A673 (cell line): ENCODE measurements at places on chromosomes 4 and X.
A peak's percentile ranks its signal among the peaks of the same experiment; 100 is the strongest.

DNA sequence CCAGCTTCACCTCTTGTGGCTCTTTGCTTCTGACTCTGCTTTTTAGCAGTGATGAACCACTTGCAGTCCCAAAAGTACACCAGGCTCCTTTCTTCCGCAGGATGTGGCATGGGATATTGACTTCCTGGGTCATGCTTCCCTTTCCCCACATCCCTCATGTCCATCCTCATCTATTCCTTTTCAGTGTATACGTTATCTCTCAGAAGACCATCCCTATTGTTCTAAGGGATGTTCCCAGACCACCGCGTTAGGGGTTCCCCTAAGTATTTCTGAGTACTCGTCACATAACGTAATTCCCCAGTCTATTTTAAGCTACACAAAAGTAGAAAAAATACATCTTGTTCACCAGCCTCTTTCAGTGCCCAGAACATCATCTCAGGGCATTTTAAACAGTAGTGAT lies 71.1 kb upstream of the NLGN4X start:
- no peaks in the 10 kb centered on the region for H3K27me3 ChIP-seq
- H3K27ac ChIP-seq: no peak overlapping the region
- no peaks in the 10 kb centered on the region for H3K4me1 ChIP-seq

DNA sequence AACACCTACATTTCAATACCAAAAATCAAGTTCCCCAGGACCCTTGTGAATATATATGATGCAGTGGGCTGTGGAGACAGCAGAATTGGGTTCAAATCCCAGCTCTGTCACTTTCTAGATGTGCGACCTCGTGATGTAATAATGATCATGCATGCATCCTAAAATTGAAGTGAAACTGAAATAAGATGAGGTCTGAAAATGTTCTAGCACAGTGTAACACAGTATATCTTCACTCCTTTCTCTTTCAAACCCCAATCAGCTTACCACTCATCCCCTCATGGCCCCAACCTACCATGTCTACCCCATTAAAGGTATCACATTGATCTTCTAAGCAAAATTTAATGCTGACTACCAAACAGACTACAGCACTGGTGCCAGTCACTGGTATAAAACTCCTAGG lies 69.9 kb upstream of the BRS3 start:
- H3K27ac ChIP-seq: no peak overlapping the region
- H3K4me3 ChIP-seq: no peak overlapping the region
- no peaks in the 10 kb centered on the region for H3K4me1 ChIP-seq
- H3K36me3 ChIP-seq: no peaks in the 10 kb centered on the region
- no peak for DNase-seq
- H3K27me3 ChIP-seq: no peaks in the 10 kb centered on the region

DNA sequence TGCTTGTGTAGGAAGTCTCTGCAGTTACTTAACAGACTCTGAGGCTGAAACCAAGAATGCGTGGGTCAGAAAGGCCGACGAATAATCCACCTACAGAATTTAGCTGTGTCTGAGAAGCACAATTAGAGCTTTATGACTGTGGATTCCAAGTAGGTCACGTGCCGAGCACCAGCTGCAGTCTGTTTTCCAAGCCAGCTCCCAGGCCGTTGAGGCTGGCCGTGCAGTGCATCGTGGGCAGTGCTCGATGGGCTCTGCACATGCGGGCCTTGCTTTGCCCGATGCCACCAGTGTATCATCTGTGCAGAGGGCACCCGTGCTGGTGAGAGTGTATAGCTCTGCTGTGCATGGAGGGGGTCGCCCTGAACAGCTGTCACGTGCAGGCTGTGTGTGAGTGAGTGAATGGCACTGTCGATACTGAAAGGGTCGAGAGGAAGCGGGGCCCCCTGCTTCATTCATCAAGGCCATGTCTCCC lies 67.5 kb upstream of the CLDN34 start:
- H3K27ac ChIP-seq: no peak overlapping the region
- no peaks in the 10 kb centered on the region for H3K36me3 ChIP-seq
- H3K27me3 ChIP-seq: no peaks in the 10 kb centered on the region
- H3K4me1 ChIP-seq: no peaks in the 10 kb centered on the region

GRCh38 chr4:54678826-54679225 lies 21.1 kb downstream of the KIT start:
- H3K27ac ChIP-seq: peak overlapping the region; percentile 90
- no peak overlapping the region for H3K4me3 ChIP-seq
- peaks cover 63% of the 10 kb centered on the region for H3K4me1 ChIP-seq

DNA sequence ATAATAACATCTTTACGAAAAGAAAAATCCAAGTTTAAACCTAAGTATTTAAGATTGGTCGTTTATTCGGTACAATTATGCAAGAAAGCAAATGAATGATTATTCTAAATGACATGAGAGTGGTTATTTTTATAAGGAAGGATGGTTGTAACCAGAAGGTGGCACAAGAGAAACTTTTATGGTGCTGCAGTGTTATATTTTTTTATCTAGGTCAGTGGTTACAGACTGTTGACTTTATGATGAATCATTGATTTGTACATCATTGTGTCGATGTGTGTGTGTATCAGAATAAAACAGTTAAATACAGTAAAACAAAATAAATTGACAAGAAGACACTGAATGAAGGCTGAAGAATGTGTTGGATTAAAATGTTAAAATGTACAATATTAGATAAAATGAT lies 9.8 kb downstream of the DCAF8L2 start:
- peaks cover 37% of the 10 kb centered on the region for H3K27me3 ChIP-seq
- H3K36me3 ChIP-seq: no peaks in the 10 kb centered on the region
- H3K27ac ChIP-seq: no peak overlapping the region
- H3K4me3 ChIP-seq: no peak overlapping the region
- DNase-seq: no peak
- no peaks in the 10 kb centered on the region for H3K4me1 ChIP-seq

DNA sequence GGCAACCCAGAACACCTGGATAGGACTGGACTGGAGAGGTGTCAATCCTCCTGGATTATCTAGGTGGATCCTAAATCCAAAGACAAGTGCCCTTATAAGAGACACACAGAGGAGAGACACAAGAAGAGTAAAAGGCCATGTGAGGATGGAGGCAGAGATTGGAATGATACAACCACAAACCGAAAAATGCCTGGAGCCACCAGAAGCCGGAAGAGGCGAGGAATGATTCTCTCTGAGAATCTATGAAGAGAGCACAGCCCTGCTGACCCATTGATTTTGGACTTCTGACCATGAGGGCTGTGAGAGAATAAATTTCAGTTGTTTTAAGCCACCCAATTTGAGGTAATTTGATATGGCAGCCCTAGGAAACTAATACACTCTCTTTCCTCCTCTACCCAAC lies 20.1 kb downstream of the GPC3 start:
- no peak overlapping the region for H3K4me3 ChIP-seq
- H3K4me1 ChIP-seq: no peaks in the 10 kb centered on the region
- no peak for DNase-seq
- H3K27me3 ChIP-seq: peaks cover 7% of the 10 kb centered on the region
- H3K27ac ChIP-seq: no peak overlapping the region

DNA sequence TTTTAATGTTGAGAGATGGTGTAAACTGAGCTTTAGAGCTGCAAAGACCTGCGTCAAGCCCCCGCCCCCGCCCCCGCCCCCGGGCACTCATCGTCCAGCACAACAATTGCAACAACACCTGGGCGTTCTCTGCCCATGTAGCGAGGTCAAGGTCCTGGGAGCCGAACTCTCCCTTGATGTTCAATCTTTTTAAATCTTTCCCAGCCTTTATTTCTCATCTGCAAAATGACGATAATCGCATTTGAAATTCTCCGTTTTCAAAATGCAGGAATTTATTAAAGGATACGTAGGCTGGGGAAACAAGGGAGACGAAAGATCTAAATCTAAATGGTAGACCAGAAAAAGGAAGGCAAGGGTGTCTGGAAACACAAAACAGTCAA lies 648 bp upstream of the MSMO1 start:
- no peaks in the 10 kb centered on the region for H3K27me3 ChIP-seq
- no peak for DNase-seq
- H3K4me3 ChIP-seq: peak overlapping the region; percentile 71
- peaks cover 12% of the 10 kb centered on the region for H3K4me1 ChIP-seq
- H3K27ac ChIP-seq: peak overlapping the region; percentile 68
- H3K36me3 ChIP-seq: peaks cover 19% of the 10 kb centered on the region

- no peaks in the 10 kb centered on the region for H3K36me3 ChIP-seq
- DNase-seq: peak; percentile 27
- H3K27me3 ChIP-seq: no peaks in the 10 kb centered on the region
- no peaks in the 10 kb centered on the region for H3K4me1 ChIP-seq
- H3K27ac ChIP-seq: no peak overlapping the region
- no peak overlapping the region for H3K4me3 ChIP-seq
Observed at GRCh38 chr4:154928640-154929257, 147.7 kb downstream of the RBM46 start.

- no peaks in the 10 kb centered on the region for H3K36me3 ChIP-seq
- peaks cover 8% of the 10 kb centered on the region for H3K27me3 ChIP-seq
- H3K4me3 ChIP-seq: no peak overlapping the region
- H3K27ac ChIP-seq: no peak overlapping the region
- no peak for DNase-seq
- no peaks in the 10 kb centered on the region for H3K4me1 ChIP-seq
Observed at GRCh38 chr4:1799387-1800375, 6.6 kb downstream of the FGFR3 start.

DNA sequence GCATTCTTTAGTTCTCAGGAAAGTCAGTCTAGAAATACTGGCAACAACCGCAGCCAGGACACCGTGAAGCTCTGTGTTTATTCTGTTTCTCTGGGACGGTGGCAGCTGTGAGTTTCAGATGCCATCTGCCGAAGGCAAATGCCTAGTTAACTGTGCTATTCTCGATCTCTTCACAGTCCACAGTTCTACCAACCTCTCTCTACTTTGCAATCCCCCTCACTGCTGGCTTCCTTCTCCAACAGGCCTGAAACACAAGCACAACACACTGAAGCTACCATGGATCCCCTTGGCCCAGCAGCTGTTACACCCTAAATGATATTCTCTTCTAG lies 118.8 kb downstream of the ZNF827 start:
- no peak overlapping the region for H3K27ac ChIP-seq
- no peak overlapping the region for H3K4me3 ChIP-seq
- DNase-seq: no peak
- H3K4me1 ChIP-seq: no peaks in the 10 kb centered on the region

DNA sequence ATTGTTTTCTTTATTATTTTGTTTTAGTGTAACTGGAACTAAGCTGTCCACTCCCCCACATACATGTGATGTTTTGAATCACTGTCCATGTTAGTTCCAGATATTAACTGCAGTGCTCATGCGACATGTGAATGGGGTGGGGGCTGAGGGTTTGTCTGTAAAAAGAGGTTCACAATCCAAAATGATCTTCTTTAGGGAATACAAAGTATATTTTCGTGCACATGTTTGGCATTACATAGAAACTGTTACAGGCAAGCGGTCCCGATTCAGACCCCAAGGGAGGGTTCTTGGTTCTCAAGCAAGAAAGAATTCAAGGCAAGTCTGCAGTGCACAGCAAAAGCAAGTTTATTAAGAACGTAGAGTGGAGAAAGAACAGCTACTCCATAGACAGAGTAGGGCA lies 296.5 kb upstream of the CLNK start:
- DNase-seq: no peak
- no peaks in the 10 kb centered on the region for H3K27me3 ChIP-seq
- H3K36me3 ChIP-seq: no peaks in the 10 kb centered on the region

- no peak for DNase-seq
- no peaks in the 10 kb centered on the region for H3K27me3 ChIP-seq
- H3K27ac ChIP-seq: no peak overlapping the region
Observed at GRCh38 chr4:132281733-132282132, 867.4 kb upstream of the PCDH10 start.

DNA sequence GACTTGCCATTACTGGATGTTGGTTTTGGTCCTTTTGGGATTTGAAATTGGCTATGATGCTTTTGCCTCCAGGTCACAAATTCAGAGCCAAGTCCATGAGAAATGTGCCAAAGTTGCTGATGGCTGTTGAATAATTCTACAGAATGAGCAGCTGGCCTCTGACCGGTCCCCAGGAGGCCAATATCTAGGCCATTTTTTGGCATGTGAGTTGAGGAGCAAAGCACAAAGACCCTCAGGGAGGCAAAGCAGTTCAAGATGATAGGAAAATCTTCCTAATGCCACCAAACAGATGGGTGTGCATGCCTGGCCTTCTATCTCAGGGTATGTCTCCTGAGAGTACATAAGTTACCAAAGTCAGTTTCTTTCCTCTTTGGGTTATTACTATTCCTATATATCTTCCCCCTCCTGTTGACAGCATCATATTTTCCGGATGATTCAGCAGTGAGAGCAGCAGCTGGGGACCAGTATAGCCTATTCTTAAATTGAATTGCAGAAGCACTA lies 44.4 kb downstream of the SEL1L3 start:
- DNase-seq: no peak
- H3K4me3 ChIP-seq: no peak overlapping the region
- H3K27me3 ChIP-seq: no peaks in the 10 kb centered on the region
- peaks cover 3% of the 10 kb centered on the region for H3K36me3 ChIP-seq
- H3K4me1 ChIP-seq: no peaks in the 10 kb centered on the region

DNA sequence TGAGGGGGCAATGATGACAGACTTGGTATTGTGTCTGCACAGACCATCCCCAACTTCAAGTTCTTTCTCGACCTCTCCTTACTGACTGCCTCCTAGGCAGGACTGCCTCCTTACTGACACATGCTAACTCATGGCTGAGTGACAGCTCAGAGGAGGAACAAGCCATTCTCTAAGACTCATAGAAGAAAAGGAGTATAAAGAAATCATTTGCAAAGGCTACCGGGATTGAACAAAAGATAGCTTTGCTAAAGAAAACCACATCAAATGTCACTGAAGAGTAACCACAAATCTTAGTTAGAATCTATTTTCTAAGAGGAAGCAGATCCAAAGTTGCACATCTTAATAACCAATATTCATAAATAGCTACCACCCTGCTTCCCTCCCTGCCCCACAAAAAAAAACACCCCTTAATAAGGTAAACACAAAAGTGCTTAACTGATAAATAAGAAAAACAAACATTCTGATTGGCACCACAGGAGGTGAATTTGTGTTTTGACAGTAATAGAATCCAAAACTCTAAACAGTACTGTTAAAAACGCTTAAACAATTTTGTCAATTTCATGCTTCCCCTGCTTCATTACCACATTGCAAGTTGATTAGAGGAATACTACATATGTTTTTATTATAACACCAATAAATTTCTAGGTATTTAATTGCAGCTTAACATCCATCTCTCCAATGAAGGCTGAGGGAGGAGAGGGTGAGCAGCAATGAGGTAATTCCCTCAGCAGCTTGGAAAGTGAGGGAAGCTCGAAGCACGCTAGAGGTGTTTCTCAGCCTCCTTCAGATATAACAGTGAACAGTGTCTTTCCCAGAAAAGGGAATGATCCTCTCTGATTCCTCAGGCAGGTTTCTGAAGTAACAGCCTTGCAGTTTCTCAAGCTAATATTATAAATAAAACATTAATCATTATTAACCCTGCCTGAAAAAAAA lies 160.0 kb downstream of the HNRNPD start:
- H3K27me3 ChIP-seq: no peaks in the 10 kb centered on the region
- H3K4me3 ChIP-seq: no peak overlapping the region
- H3K27ac ChIP-seq: no peak overlapping the region
- no peaks in the 10 kb centered on the region for H3K4me1 ChIP-seq
- no peak for DNase-seq
